Activated CD4-positive, CD25-positive, alpha-beta regulatory T cell (primary cell): ENCODE measurements at places on chromosomes 5 and 9.

- no peak for DNase-seq
Measured at GRCh38 chr5:143192191-143192900, 211.1 kb downstream of the NR3C1 start.

DNA sequence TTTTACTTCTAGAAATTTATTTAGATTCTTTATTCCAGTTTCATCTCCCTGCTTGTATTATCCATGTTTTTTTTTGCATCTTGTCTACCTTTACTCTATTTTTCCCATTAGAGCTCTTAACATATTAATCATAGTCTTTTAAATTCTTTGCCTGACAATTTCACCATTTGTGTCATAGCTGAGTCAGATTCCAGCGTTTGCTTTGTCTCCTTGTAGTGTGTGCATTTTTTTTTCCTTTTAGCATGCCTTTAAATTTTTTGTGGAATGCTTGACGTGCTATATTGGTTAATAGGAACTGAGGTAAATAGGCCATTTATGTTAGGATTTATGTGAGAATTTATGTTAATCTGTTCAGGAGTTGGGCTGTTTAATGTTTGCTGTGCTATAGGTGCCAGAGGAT, 41.8 kb upstream of the NFIL3 start:
- no peak for DNase-seq

GRCh38 chr5:181053488-181054121, 13.5 kb downstream of the BTNL9 start:
- DNase-seq = no peak

GRCh38 chr5:52784737-52785136, 3.0 kb upstream of the ITGA1 start:
- DNase-seq = no peak

- no peak for DNase-seq
Measured at GRCh38 chr5:99911971-99912370, 623.2 kb upstream of the FAM174A start.

GRCh38 chr5:21711866-21712758, 1141.0 kb downstream of the CDH12 start:
- no peak for DNase-seq

DNA sequence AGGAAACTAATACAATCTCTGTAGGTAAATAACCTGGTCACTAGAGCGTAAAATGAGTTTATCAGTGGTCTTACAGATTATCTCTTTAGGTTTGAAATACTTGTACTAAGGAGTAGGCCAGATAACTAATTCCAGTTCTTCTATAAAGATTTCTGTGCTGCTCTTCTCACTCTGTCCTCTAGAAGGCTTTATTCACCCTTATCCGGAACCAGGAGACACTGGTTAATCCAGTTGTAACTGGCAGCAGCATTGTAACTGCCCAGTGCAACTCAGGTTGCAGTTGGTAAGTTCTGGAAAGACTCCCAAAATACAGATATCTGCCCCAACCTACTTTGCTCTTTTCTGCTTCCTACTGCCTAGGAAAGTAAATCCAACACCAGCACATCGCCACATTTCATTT, 19.8 kb downstream of the C5orf22 start:
- no peak for DNase-seq

DNA sequence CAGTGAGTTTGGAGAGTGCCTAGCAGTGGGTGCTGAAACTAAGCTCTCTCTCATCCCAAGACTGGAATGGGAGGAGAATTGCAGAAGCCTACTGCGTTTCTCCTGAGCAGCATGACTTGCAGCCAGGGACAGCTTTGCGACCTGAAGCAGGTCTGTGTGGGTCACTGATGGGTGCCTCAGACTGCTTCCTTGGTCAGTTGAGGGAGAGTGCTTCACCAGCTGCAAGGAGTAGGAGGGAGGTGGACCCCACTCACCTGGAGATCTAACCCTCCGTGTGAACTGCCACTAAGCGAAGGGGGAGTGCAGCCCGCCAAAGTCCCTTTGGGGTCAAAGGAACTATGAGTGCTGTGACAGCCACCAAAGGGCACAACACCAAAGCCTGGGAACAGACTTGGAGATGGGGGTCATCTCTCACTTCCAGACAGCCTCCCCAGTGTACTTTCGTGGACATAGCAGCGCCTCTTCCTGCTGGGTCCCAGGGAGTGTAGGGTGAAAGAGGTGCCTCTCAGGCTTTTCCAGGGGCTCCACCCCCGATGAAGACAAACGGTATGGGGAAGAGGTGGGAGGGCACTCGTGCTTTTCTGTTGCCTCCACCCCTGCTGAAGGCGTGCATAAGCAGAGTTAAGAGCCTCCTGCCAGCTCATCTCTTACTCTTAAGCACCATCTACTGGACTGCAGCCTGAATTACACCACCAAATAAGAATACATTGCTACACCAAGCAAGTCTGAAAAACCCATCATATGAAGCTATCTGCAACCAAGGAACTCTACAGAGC, 34.3 kb upstream of the MACIR start:
- DNase-seq = peak; percentile 1

- DNase-seq = no peak
Measured at GRCh38 chr9:122546196-122546595, 6.7 kb upstream of the OR1N2 start.

DNA sequence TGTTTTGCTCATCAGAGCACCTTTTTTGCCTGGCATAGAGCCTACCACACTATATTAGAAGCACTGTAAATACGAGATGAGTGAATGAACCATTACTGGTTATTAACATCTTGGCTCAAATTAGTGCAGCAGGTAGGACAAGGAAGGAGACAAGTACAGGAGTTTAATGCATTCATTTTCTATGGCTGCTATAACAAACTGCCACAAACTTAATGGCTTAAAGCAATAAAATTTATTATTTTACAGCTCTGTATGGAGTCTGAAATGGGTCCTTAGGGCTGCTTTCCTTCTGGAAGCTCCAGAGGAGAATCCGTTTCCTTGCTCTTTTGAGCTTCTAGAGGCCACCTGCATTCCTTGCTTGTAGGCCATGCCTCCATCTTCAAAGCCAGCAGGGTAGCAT, 59.1 kb downstream of the PDE6A start:
- DNase-seq = no peak

- DNase-seq = no peak
Measured at GRCh38 chr9:70408393-70409040, 5.9 kb downstream of the KLF9 start.

DNA sequence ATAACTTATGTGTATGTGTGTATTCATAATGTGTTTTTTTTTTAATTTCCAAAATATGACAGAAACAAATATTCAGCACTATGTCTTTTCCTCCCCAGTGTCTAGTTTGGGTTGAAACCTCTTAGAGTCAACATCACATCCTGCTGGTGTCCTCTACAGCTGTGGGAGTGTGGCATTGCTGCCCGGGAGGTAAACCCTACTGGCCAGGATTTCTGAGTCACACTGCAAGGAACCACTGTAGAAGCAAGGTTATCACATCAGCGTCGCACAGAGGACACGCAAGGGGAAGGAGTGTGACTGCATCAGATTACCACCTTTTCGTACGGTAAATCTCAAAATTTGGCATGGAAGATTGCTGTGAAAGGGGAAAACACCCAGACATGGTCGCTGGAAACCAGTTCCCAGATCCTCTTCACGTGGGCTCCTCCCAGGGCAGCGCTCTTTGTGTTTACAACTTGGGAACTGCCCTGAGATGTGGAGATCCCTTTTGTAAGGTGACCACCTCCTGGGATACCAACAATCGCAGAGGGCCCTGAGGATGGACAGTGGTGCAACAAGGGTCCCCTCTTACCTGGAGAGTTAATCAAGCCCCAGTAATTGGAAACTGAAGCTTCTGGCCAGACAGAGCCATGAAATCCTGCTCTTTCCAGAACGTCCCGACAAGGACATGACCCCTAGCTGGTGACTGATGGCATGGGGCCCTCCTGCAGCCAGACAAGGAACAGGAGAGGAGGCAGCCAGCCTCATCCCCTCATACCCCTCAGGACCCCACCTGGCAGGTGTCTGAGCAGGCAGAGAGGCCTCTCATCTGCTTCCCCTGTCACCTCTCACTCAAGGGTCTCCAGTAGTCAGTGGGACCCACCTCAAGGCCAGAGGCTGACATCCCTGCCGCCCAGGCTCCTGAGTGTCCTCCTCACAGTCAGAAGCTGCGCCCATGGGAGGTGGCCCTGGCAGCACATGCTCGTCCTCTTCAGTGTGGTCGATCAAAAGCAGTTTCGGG, 194.7 kb downstream of the MED10 start:
- DNase-seq = no peak

GRCh38 chr9:77020413-77021290, 1.2 kb downstream of the FOXB2 start:
- no peak for DNase-seq

- DNase-seq = no peak
Measured at GRCh38 chr9:127035948-127036347, 86.5 kb downstream of the ANGPTL2 start.

DNA sequence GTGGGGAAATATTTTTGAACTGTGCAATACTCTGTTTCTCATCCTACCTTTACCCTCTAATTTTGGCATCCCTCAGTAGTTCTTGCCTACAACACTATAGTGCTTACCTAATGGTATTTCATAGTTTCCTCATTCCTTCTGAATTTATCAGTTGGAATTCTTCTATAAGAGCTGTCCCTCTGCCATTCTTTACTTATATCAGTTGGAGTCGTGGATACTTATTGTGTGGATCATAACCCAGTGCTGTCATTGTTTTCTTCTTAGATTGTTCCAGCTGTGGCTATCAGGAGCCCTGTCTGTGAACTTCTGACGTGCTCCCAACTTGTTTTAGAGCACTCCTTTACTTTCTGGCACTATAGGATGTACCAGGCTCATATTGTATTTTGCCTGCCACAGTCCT, 146.1 kb upstream of the OTULINL start:
- no peak for DNase-seq

GRCh38 chr9:89470224-89470839, 27.6 kb downstream of the SEMA4D start:
- DNase-seq = no peak

DNA sequence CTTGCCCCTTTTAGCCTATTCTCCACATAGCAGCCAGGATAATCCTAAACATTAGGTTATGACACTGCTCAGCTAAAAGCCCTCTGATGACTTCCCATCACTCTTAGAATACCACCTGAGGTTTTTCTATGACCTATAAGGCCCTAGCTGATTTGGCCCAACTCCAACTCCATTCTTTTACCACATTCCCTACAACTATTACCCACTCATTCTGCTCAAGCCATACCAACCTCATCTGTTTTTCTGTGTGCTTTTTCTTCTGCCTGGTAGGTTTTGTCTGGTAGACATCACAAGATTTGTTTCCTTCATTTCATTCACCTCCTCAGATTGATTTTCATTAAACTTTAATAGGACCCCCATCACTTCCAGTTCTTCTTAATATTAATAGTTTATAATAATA, 12.5 kb upstream of the FCHO2 start:
- no peak for DNase-seq

GRCh38 chr5:54639621-54640020, 122.1 kb downstream of the SNX18 start:
- no peak for DNase-seq

DNA sequence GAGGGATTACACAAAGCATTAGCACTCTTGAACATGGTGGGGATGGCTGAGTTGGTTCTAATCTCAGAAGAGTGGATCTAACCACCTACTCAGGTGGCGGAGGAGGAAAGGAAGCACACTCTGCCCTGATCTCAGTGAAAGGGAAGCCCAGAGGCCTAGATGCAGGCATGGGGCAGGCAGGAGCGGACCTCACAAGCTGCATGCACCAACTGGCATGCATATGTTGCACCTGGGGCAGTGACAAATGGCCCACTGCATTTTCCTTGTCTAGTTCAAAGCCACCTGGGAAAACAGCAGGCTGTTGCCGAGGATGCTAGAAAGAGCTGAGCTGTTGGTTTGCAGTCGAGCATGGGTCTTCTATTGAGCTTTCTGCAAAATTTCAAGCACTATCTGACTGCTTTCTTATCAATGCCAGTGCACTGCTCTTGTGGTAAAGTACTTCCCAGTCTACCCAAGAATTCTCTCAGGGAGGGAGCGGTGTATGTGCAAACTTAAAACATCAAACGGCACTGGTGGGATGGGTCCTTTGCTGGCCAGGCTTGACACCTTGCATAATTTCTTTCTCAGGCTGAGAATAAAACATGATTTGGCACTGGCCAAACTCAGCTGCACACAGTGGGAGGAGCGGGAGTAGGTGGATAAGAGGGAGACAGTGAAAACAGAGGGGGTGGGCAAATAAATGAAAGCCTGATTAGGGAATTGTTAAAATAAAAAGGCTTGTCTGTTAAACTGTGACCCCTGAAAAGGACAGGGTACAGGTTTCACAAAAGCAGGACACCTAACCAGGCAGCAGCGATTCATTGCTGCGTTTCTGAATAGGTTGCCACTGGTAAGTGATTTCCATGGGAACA, 108.9 kb downstream of the MARCHF3 start:
- no peak for DNase-seq

DNA sequence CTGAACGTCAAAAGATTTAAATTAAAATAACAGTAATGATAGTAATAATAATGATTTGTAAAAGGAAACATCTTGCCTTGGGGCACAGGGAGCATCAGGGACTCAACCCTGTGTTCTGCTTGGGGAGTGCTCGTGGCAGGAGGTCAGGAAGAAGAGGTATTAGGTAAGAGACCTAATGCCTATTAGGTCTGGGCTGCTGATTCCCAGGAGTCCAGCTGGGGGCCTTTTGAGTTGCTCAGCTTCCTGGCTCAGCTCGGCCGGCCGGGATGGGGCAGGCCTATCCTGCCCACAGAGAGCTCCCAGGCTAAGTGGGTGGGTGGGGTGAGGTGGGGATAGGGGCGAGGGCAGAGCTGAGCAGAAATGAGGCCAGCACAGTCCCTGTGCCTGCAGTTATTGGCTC, 17.5 kb downstream of the LMX1B start:
- no peak for DNase-seq

GRCh38 chr5:36073595-36074216, 7.0 kb upstream of the UGT3A2 start:
- no peak for DNase-seq

GRCh38 chr5:76025790-76026189, 57.4 kb upstream of the SV2C start:
- DNase-seq = no peak

GRCh38 chr9:5436441-5436840, 1.3 kb downstream of the PLGRKT start:
- DNase-seq = no peak

- DNase-seq = no peak
Measured at GRCh38 chr5:78566747-78567425, 81.7 kb downstream of the LHFPL2 start.

GRCh38 chr9:74865177-74865576, 22.5 kb downstream of the TRPM6 start:
- DNase-seq = no peak

DNA sequence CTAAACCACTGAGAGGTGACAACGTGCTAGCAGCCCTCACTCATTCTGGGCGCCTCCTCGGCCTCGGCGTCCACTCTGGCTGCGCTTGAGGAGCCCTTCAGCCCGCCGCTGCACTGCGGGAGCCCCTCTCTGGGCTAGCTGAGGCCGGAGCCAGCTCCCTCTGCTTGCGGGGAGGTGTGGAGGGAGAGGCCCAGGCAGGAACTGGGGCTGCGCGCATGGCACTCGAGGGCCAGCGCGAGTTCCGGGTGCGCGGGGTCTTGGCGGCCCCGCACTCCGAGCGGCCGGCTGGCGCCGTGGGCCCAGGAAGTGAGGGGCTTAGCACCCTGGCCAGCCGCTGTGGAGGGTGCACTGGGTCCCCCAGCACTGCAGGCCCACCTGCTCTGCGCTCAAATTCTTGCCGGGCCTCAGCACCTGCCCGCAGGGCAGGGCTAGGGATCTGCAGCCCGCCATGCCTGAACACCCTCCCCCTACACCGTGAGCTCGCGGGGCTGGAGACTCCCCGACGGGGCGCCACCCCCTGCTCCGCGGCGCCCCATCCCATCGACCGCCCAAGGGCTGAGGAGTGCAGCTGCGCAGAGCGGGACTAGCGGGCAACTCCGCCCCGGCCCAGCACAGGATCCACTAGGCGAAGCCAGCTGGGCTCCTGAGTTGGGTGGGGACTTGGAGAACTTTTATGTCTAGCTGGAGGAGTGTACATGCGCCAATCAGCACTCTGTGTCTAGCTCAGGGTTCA, 11.8 kb upstream of the UBE2D2 start:
- DNase-seq = no peak
